ENCODE measurements at places on chromosomes 7 and 10. TPM values are rescaled to one million over a fixed set of nuclear protein-coding genes. Genes with fewer than 3 reads are reported as not detected.

GRCh38 chr10:46198516-46198915, 88.3 kb upstream of the ANTXRL start:
- H3K4me1 ChIP-seq = no peaks in the 10 kb centered on the region
- H3K27ac ChIP-seq = no peak overlapping the region
- H3K4me3 ChIP-seq = no peak overlapping the region

The PCLO gene
- not detected for total RNA-seq

- H3K4me1 ChIP-seq = peaks cover 35% of the 10 kb centered on the region
- H3K4me3 ChIP-seq = no peak overlapping the region
- no peak for DNase-seq
- H3K36me3 ChIP-seq = no peaks in the 10 kb centered on the region
- H3K27ac ChIP-seq = no peak overlapping the region
- H3K27me3 ChIP-seq = peaks cover 7% of the 10 kb centered on the region
Measured at GRCh38 chr10:102416695-102417094, 1.9 kb downstream of the PSD start.

- H3K4me3 ChIP-seq = no peak overlapping the region
- H3K36me3 ChIP-seq = no peaks in the 10 kb centered on the region
- H3K4me1 ChIP-seq = no peaks in the 10 kb centered on the region
- no peak for DNase-seq
- no peak overlapping the region for H3K27ac ChIP-seq
Measured at GRCh38 chr10:127370601-127371000, 174.2 kb upstream of the INSYN2A start.

DNA sequence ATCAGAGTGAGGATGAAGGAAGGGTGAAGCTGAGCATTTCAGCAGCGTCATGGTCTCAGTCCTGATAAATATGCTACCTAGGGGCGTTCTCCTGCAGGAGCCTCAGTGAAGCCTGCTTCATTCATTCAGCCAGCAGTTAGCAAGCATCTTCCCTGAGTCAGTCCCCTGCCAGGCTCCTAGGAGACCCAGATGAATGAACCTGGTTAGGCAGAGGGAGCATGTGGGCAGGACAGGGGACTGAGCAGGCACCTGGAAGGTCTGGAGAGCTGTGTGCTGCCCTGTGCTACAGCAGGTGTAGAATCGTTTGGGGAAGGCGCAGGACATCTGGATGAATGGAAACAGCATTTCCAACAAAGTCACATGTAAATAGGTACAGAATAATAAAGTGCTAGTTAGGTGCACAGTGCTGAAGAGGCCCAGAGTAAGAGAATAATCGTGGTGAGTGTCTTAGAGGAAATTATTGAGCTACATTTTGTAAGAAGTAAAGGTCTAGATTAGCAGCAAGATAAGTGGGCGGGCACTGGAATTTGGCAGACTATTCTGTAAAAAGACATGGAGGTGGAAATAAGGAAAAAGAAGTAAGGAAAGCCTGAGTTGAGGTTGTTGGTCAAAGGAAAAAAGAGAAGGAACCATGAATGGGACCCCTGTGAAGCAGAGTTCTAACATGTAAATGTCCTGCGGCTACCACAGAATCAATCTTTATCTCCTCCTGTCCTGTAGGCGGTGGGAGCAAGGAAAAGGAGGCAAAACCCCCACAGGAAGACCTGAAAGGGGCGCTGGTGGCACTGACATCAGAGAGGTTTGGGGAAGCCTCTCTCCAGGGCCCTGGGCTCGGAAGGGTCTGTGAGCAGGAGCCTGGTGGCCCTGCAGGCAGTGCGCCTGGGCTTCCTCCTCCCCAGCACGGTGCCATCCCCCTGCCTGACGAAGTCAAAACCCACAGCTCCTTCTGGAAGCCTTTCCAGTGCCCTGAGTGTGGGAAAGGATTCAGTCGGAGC, 12.0 kb downstream of the ZSCAN25 start:
- H3K4me1 ChIP-seq = peaks cover 22% of the 10 kb centered on the region
- no peaks in the 10 kb centered on the region for H3K27me3 ChIP-seq
- H3K36me3 ChIP-seq = peaks cover 72% of the 10 kb centered on the region
- DNase-seq = no peak
- H3K27ac ChIP-seq = peak overlapping the region; percentile 7

The FAM237B gene
- not detected for total RNA-seq

DNA sequence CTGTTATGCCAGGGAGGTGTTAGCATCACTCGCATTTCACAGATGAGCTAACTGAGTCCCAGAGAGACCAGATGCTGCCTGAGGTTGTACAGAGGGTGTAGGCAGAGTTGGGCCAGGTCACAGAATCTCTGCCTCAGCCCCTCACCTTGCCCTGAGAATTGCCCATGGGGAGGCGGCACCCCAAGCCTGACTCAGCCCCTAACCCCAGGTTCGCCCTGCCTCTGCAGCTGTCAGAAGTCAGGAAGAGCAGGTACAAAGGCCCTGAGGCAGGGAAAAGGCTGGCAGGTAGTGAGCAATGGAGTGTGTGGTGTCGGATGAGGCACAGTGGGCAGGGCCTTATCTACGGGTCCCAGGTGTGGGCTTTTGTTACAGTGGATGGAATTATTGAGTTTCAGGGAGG, 79.4 kb downstream of the MYL10 start:
- no peak for DNase-seq
- no peak overlapping the region for H3K27ac ChIP-seq
- H3K4me1 ChIP-seq = no peaks in the 10 kb centered on the region
- H3K4me3 ChIP-seq = no peak overlapping the region
- no peaks in the 10 kb centered on the region for H3K27me3 ChIP-seq
- H3K36me3 ChIP-seq = no peaks in the 10 kb centered on the region

DNA sequence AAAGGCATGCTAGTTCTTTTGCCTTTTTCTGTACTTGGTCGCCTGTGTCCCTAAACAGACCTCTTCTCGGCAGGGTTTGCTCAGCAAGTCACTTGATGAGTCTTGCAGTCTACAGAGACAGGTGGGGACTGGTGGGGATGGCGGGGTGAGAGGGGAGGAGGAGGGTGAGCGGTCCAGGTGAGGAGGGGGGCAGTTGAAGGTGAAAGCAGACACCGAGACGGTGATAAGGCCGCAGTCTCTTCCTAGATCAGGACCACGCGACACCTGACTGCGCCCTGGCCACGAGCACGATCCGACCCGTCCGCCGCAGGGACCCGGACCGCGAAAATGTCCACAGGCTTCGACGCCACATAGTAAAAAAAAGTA, 566 bp downstream of the ASNS start:
- H3K4me1 ChIP-seq = peaks cover 14% of the 10 kb centered on the region
- peak overlapping the region; percentile 72 for H3K4me3 ChIP-seq
- H3K27me3 ChIP-seq = no peaks in the 10 kb centered on the region
- H3K27ac ChIP-seq = peak overlapping the region; percentile 72
- peaks cover 16% of the 10 kb centered on the region for H3K36me3 ChIP-seq

- DNase-seq = no peak
- peaks cover 6% of the 10 kb centered on the region for H3K27me3 ChIP-seq
- H3K4me3 ChIP-seq = no peak overlapping the region
- no peaks in the 10 kb centered on the region for H3K36me3 ChIP-seq
Measured at GRCh38 chr7:108012499-108013430, 9.8 kb upstream of the LAMB1 start.

DNA sequence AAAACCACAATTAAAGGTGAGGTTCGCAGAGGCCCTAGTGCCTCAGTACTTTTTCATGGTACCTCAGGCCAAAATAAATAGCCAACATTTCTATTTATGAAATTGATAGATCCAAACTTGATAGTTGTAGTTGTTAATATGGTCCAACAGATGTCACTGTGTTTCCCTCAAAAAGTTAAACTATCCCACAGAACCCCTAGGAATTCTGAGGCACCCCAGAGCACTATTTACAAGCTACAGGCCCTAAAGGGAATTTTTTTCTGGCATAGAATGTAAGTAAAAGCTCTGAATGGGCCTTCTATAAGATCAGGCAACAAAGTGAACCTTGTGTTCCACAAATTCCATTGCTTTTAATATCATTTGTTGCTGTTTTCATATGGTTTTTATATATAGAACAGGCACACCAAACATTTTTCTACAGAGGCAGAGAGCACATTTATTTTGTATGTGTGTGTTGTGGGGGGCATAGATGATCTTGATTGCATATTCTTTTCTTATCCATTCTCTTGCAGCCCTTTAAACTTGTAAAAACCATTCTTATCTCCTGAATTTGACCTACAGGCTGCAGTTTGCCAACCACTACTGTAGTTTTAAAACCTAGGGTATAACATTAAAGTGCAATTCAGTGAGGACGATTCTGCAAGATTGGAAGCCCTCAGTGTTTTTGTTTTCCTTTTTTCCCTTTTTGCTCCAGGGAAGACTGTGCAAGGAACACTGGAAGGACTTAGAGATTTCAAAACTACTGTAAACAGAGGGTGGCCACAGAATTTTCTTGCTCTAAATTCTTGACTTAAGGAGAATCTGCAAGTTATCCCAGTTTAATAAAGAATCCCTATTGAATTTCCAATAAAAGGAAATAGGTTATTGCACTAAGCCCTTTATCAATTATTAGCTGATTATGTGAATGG, 3.5 kb upstream of the ARL4A start:
- H3K27me3 ChIP-seq = no peaks in the 10 kb centered on the region
- H3K27ac ChIP-seq = peak overlapping the region; percentile 9
- peaks cover 15% of the 10 kb centered on the region for H3K4me1 ChIP-seq
- no peaks in the 10 kb centered on the region for H3K36me3 ChIP-seq
- H3K4me3 ChIP-seq = no peak overlapping the region

- peaks cover 30% of the 10 kb centered on the region for H3K36me3 ChIP-seq
- H3K27ac ChIP-seq = no peak overlapping the region
- no peak for DNase-seq
- H3K4me3 ChIP-seq = peak overlapping the region; percentile 92
Measured at GRCh38 chr7:30596721-30597120, 2.0 kb downstream of the GARS1 start.

DNA sequence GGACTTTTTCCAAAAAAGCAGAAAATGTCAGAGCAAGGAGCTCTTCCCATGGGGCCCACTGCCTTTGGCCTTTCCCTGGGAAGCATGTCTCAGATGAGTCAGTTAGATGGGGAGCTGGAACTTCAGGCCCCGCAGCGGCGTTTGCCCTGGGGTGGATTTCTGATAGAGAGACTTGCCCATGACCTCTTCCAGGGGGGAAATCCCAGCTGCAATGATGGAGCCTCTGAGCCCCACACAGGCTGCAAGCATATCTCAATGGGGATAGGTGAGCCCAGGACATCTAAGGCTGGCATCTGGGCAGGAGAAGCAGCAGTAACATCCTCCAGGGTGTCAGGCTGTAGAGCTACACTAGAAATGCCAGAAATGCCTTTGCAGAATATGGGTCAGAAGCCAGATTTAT, 269.2 kb upstream of the TCERG1L start:
- no peaks in the 10 kb centered on the region for H3K4me1 ChIP-seq
- DNase-seq = no peak
- H3K27ac ChIP-seq = no peak overlapping the region
- H3K27me3 ChIP-seq = no peaks in the 10 kb centered on the region
- H3K36me3 ChIP-seq = no peaks in the 10 kb centered on the region

DNA sequence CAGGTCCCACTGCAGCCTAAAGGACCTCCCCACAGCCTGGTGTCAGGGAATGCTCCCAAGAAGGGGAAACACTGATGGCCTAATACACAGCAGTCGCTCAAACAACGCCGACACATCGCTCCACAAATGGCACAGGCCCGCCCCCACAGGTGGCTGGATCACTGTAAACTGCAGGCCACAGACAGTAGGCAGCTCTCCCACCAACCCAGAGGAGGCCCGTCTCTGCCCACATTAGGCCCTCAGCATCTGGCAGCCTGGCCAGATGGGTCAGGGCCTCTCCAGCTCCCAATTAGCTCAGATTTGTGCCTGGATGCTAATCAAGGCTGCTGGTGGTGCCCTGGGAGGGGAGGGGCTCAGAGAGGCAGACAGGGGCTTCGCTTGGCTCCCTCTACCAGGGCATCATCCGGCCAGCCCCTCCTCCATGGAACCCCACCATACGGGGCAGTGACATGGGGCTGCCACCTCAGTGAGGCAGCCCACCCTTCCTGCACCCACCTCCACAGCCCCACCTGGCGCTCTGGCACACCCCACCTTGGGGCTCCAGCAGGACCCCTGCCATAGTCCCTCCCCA, 42.7 kb downstream of the CAMK2B start:
- H3K36me3 ChIP-seq = no peaks in the 10 kb centered on the region
- no peaks in the 10 kb centered on the region for H3K27me3 ChIP-seq
- H3K27ac ChIP-seq = no peak overlapping the region
- H3K4me3 ChIP-seq = no peak overlapping the region
- DNase-seq = no peak

The NPY4R2 gene
- not detected for total RNA-seq

DNA sequence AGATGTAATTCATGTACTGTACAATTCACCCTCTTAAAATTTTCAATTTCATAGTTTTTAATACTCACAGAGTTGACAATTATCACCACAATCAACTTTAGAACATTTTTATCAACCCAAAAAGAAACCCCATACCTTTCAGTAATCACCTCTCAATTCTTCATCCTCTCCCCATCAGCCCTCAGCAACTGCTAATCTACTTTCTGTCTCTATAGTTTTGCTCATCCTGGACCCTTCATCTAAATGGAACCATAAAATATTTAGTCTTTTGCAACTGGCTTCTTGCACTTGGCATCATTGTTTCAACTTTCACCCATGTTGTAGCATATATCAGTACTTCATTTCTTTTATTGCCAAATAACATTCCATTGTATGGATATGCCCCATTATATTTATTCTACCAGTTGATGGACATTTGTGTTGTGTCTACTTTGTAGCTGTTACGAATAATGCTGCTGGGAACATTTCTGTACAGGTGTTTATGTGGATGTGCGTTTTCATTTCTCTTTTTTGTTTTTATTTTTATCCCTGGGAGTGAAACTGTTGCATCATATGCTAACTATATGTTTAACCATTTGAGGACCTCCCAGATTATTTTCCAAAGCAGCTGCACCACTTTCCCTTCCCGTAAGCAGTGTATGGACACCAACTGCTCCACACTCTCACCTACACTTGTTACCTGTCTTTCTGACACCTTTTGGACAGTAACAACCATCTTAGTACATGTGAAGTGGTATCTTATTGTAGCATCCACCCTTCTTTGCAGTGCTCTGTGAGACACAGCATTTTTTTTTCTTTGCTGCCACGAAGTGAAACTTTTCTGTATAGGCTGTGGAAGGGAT, 65.4 kb upstream of the APBB1IP start:
- H3K27me3 ChIP-seq = peaks cover 3% of the 10 kb centered on the region
- DNase-seq = no peak
- H3K36me3 ChIP-seq = no peaks in the 10 kb centered on the region

Data from CD4-positive, CD25-positive, alpha-beta regulatory T cell (primary cell).